ENCODE measurements at places on chromosomes 5 and 9. TPM values are rescaled to one million over a fixed set of nuclear protein-coding genes. Genes with fewer than 3 reads are reported as not detected.

- peaks cover 69% of the 10 kb centered on the region for H3K4me1 ChIP-seq
- peak; percentile 82 for DNase-seq
- peak overlapping the region; percentile 94 for H3K27ac ChIP-seq
- peaks cover 14% of the 10 kb centered on the region for H3K36me3 ChIP-seq
- peak overlapping the region; percentile 37 for H3K4me3 ChIP-seq
These were observed 112.7 kb upstream of the IQGAP2 start for GRCh38 chr5:76290321-76290757.

DNA sequence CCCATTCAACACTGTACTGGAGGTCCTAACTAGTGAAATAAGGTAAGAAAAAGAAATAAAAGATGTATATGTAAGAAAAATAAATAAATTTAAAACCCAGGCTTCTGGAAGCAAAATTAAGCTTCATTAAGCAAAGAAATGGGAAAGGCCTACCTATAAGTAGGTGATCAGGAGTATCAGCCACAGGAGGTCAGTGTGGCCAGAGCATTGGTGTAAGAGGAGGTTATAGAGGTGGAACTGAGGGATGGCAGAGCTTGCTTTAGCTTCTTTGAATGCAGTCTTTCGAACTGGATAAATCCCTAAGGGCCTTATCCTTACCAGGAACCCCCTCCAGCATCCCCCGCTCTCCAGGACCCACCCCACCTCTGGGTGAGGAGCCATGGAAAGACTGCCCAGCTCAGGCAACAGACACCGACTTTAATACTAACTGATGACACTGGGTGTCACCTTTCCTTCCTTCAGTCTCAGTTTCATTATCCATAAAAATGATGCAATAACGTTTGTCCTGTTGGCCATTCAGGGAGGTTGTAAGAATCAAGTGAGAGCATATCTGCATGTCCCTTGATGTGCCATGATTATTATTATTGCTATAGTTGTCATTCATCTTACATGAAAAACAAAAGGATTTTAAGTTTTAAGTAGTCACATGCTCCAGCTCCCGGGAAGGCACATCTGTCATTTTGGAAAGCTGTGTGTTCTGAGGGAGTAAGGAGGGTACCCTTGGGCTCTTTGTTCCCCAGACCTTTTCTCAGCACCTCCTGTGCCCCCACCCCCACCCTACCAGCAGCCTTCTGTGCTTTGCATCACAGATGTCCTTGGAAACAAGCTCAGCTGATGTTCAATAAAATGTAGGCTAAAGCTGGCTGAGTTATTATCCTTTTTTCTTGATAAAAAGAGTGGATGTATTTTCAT, 50.8 kb upstream of the CTNNA1 start:
- H3K36me3 ChIP-seq: no peaks in the 10 kb centered on the region
- no peaks in the 10 kb centered on the region for H3K4me1 ChIP-seq
- DNase-seq: no peak
- H3K27me3 ChIP-seq: no peaks in the 10 kb centered on the region

DNA sequence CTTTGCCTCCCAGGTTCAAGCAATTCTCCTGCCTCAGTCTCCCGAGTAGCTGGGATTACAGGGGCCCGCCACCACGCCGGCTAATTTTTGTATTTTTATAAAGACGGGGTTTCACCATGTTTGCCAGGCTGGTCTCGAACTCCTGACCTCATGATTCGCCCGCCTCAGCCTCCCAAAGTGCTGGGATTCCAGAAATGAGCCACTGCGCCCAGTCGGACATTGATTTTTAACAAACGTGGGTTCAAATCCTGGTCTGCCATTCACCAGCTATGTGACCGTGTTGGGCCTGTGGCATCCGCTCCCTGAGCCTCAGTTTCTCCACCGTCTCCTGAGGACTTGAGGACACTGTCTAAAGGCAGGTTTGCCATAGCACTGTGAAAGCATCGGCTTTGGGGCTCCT, 41.8 kb upstream of the NEK6 start:
- no peak for DNase-seq
- no peak overlapping the region for H3K27ac ChIP-seq
- no peak overlapping the region for H3K4me3 ChIP-seq
- H3K4me1 ChIP-seq: peaks cover 18% of the 10 kb centered on the region
- no peaks in the 10 kb centered on the region for H3K36me3 ChIP-seq

GRCh38 chr9:88221105-88221504, 82.8 kb upstream of the SPATA31C2 start:
- no peak overlapping the region for H3K4me3 ChIP-seq
- no peak overlapping the region for H3K27ac ChIP-seq
- no peaks in the 10 kb centered on the region for H3K27me3 ChIP-seq
- no peak for DNase-seq
- no peaks in the 10 kb centered on the region for H3K36me3 ChIP-seq

DNA sequence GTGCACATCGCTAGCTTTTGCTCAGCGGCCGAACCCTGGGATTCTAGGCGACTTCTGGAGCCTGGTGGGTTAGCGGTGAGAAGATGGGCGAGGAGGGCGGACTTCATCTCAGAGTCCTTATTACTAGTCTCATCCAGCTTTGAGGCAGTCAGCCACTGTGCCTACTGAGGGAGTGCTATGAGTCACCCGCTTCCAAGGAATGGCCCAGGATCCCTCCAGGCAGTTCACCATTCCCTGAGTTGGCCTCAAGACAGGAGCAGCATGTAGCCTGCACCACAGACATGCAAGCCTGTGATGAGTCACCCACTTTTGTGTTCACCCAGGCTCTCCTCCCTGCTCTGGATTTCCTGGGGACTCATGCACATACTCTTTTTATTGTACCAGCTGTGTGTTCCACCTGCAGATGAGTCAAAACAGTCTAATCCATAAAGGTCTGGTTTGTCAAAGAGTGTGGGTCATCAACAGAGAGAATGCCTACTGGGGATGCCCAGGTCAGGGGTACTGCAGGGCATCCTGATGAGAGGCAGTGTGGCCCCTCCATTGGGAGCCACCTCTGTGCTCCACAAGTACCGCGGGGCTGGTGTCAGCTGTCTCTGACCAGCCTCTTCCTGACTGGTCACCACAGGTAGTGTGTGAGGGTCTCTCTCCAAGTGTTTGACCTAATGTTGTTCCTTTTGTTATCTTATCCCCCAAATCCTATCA, 20.2 kb downstream of the SLC22A5 start:
- DNase-seq: peak; percentile 71
- H3K4me3 ChIP-seq: no peak overlapping the region
- H3K36me3 ChIP-seq: peaks cover 28% of the 10 kb centered on the region
- peaks cover 59% of the 10 kb centered on the region for H3K4me1 ChIP-seq
- H3K27ac ChIP-seq: peak overlapping the region; percentile 87

GRCh38 chr5:159844267-159845121, 71.8 kb upstream of the ADRA1B start:
- no peak for DNase-seq
- no peaks in the 10 kb centered on the region for H3K27me3 ChIP-seq
- peaks cover 6% of the 10 kb centered on the region for H3K4me1 ChIP-seq
- H3K27ac ChIP-seq: no peak overlapping the region
- no peak overlapping the region for H3K4me3 ChIP-seq
- no peaks in the 10 kb centered on the region for H3K36me3 ChIP-seq

GRCh38 chr5:39413771-39414170, 11.0 kb downstream of the DAB2 start:
- no peaks in the 10 kb centered on the region for H3K27me3 ChIP-seq
- no peaks in the 10 kb centered on the region for H3K36me3 ChIP-seq
- H3K27ac ChIP-seq: no peak overlapping the region
- no peak overlapping the region for H3K4me3 ChIP-seq
- DNase-seq: no peak
- H3K4me1 ChIP-seq: peaks cover 25% of the 10 kb centered on the region

- no peak overlapping the region for H3K4me3 ChIP-seq
- no peaks in the 10 kb centered on the region for H3K36me3 ChIP-seq
- H3K27ac ChIP-seq: no peak overlapping the region
- peak; percentile 44 for DNase-seq
- no peaks in the 10 kb centered on the region for H3K4me1 ChIP-seq
- no peaks in the 10 kb centered on the region for H3K27me3 ChIP-seq
These were observed 23.4 kb downstream of the DMRTA1 start for GRCh38 chr9:22469928-22470544.

DNA sequence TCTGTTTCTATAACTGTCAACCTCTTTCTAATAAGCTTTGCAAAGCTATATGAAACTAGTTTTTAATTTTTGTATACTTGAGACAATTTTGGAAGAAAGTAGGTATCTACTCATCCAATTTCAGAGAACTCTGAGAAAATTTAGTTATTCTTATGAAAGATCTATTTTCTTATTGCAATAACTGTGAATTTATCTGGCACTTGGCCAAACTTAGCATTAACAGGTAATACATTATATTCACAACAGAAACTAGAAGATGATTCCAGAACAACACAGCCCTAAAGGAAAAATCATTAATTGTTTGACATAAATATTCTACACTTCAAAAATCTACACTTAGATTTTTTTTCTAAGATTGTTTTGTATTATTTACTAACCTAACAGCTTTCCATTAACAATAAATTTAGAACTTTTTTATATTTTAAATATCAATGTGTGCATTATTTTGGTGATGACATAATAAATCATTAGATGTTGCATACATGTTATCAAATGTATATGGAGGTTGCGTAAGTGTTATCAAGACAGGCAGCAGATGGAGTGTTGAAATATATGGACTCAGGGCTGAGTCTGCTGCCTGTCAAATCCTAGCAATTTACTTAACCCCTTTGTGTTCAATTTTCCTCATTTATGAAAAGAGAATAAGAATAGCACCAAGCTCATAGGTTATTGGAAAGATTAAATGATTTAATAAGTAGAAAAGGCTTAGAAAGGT, 141.8 kb downstream of the MUSK start:
- no peak for DNase-seq
- H3K27ac ChIP-seq: no peak overlapping the region
- no peak overlapping the region for H3K4me3 ChIP-seq
- no peaks in the 10 kb centered on the region for H3K27me3 ChIP-seq
- H3K36me3 ChIP-seq: peaks cover 5% of the 10 kb centered on the region

- H3K27ac ChIP-seq: no peak overlapping the region
- no peak overlapping the region for H3K4me3 ChIP-seq
- H3K36me3 ChIP-seq: no peaks in the 10 kb centered on the region
- H3K27me3 ChIP-seq: no peaks in the 10 kb centered on the region
- H3K4me1 ChIP-seq: no peaks in the 10 kb centered on the region
These were observed 467.4 kb upstream of the SEMA6A start for GRCh38 chr5:117041926-117042595.

GRCh38 chr9:132582276-132582785, at the start of gene BARHL1:
BARHL1 (plus strand) TSS chr9:132582606; CDS start chr9:132582798, 192 bp downstream.
- H3K27me3 ChIP-seq: peaks cover 63% of the 10 kb centered on the region
- no peaks in the 10 kb centered on the region for H3K36me3 ChIP-seq
- no peak within 1 kb of the TSS for H3K27ac ChIP-seq
- peak within 1 kb of the TSS; percentile 70 for H3K4me3 ChIP-seq
- DNase-seq: no peak

DNA sequence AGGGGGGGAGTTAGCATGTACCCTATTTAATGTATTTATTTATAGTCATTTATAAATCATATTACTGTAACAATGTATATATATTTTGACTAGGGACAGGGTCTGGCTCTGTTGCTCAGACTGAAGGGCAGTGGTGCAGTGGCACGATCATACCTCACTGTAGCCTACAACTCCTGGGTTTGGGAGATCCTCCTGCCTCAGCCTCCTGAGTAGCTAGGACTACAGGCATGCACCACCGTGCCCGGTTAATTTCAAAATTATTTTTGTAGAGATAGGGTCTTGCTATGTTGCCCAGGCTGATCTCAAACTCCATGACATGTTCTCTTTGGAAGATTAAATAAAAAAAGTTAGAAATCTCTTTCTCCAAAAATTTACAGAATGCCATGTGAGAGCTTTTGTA, 52.8 kb downstream of the ARHGEF28 start:
- peak overlapping the region; percentile 70 for H3K27ac ChIP-seq
- H3K4me3 ChIP-seq: no peak overlapping the region
- peaks cover 36% of the 10 kb centered on the region for H3K4me1 ChIP-seq
- DNase-seq: no peak

DNA sequence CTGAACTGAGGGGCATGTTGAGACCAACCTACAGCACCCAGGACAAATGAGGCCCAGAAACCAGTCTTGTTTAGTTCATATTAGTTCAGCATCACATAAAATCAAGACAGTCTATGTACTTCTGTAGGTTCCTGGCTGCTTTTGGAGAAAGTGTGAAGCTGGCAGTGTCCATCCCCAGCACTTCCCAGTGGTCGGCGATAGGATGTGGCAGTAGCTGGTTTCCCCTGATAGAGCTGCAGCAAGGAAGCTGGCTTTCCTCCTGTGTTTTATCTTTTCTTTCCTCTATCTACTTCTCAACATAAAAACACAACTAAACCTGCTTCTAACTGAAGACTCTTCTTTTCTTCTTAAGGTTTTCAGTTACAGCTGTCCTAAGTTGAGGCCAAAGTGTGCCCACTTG, 43.0 kb upstream of the SLC46A2 start:
- H3K4me3 ChIP-seq: no peak overlapping the region
- no peaks in the 10 kb centered on the region for H3K36me3 ChIP-seq
- no peaks in the 10 kb centered on the region for H3K4me1 ChIP-seq
- no peak for DNase-seq

- H3K36me3 ChIP-seq: no peaks in the 10 kb centered on the region
- no peak overlapping the region for H3K4me3 ChIP-seq
- no peaks in the 10 kb centered on the region for H3K27me3 ChIP-seq
- no peaks in the 10 kb centered on the region for H3K4me1 ChIP-seq
These were observed 186.0 kb downstream of the DTWD2 start for GRCh38 chr5:118802335-118802734.

- H3K27ac ChIP-seq: no peak overlapping the region
- H3K27me3 ChIP-seq: no peaks in the 10 kb centered on the region
- H3K36me3 ChIP-seq: no peaks in the 10 kb centered on the region
These were observed 126.7 kb downstream of the MVB12B start for GRCh38 chr9:126453156-126453963.

DNA sequence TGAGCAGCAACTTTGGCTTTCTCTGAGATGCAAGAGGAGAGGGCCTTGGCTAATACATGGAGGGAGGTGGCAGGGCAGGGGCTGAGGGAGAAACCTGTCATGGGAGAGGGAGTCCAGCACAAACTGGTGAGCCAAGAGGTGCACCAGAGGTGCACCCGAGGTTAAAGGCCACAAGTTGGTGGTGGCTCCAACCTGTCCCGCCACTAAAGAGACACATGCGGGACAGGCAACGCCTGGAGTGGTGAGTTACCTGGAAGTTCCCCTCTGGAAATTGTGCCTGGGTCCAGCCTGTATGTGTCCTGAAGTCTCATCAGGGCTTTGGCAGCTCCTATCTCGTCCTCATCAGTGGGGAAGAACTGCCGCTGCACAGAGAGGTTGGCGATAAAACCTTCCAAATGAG, 14.0 kb downstream of the P4HA2 start:
- peaks cover 6% of the 10 kb centered on the region for H3K4me1 ChIP-seq
- no peak for DNase-seq
- no peak overlapping the region for H3K4me3 ChIP-seq
- H3K36me3 ChIP-seq: peaks cover 7% of the 10 kb centered on the region

Gene GRXCR2
- total RNA-seq: not detected

Gene FAM78A
- not detected for total RNA-seq

Gene CFAP90
- total RNA-seq: not detected

Gene LCN2
- 2,733 TPM for total RNA-seq

Gene FOXE1
- total RNA-seq: 9.1 TPM

Gene GPR21
- 3.1 TPM for total RNA-seq

Gene JAKMIP2
- not detected for total RNA-seq

Gene TAF1L
- total RNA-seq: not detected
